ENCODE measurements at places on chromosomes 2 and 18.

- no peak for DNase-seq
Observed at GRCh38 chr18:63208676-63209075, 110.9 kb downstream of the BCL2 start.

- peak; percentile 87 for DNase-seq
Observed at GRCh38 chr2:67954093-67954748, 108.6 kb downstream of the C1D start.

DNA sequence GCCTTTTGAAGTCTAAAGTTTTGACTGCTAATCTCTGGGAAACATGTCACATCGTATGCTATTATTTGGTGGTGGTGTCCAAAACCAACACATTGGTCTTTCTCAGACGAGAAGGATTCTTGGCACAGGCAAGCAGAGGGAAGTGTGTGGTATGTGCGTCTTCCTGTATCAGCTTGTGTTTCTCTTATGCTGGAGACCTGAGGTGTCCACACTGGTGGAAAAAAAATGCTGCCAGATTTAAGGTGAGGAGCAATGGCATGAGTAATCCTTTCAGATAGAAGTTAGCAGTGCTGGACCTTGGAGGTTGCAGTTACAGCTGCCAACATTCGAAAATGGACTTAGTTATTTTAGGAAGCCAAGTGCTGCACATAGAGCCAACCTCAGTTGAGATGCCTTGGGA lies 11.7 kb upstream of the FHL2 start:
- no peak for DNase-seq

DNA sequence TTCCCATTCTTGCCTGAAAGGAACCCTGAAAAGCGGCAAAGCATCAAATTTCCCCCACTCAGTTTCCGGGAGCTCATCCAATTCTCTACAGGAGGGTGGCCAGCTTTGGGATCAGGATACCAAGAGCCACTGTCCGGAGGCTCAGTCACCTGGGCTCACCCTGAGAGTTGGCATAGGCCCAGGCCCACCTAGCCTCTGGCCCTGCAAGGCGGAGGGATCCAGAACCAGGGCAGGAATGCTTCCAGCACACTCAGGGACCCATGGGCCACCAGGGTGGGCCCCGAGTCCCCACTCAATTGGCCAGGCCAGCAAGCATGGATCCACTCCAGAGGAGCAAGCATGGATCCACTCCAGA lies 432.9 kb upstream of the MYT1L start:
- DNase-seq: no peak

DNA sequence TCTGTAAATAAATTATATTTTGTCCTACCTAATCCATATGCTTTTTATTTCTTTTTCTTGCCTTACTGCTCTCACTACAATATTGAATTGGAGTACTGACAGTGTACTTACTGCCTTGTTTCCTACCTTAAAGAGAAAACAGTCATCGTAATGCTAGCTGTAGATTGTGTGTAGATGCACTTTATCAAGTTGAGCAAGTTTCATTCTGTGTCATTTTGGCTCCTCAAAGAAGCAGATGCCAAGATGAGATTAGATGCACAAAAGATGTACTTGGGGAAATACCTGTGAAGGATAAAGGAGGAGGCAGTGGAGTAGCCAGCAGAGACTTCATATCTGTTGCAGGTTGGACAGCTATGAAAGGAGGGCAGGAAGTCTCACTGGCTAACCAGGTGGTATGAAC lies 145.5 kb downstream of the FTCDNL1 start:
- no peak for DNase-seq

DNA sequence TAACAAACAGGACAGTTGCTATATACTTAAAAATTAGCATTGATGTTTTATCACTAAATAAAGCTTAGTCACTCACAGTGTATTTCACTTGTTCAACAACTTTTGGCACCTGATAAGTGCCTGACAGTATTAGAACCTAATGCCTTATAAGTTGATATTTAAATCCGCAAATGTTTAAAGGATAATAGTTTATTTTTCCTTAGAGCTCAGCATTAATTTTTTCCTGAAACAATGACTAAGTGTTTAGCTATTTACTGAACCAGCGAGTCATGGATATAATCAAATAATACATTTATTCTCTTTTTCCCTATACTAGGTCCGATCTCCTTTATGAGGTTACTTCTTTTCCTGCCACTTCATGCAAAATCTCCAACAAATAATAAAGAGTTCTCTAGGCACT lies 146.0 kb upstream of the PGAP1 start:
- DNase-seq: no peak

DNA sequence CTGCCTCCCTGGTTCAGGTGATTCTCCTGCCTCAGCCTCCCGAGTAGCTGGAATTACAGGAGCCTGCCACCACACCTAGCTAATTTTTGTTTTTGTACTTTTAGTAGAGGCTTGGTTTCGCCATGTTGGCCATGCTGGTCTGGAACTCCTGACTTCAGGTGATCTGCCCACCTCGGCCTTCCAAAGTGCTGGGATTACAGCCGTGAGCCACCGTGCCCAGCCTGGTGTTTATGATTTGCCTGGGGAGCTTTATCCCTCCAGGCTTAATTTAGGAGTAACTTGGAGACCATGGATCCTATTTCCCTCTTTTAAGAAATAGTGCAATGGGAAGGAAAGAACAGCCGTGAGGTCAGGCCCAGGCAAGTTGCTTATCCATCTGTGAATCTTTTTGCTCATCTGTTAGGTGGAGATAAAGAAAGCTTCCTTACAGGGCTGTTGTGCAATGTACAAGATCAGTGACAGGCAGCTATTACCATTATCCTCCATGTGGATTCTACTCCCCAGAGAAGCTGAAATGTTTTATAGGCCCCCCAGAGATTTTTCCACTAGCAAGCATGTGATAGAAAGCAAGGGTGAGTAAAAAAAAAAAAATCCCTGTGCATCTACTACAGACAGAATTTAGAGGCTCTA lies 104.9 kb upstream of the MGAT5 start:
- DNase-seq: no peak
